ENCODE measurements at places on chromosomes 2 and 18. TPM values are rescaled to one million over a fixed set of nuclear protein-coding genes. Genes with fewer than 3 reads are reported as not detected.

The ACTG2 gene
- polyA plus RNA-seq: 2.9 TPM

The RUFY4 gene
- polyA plus RNA-seq: not detected

DNA sequence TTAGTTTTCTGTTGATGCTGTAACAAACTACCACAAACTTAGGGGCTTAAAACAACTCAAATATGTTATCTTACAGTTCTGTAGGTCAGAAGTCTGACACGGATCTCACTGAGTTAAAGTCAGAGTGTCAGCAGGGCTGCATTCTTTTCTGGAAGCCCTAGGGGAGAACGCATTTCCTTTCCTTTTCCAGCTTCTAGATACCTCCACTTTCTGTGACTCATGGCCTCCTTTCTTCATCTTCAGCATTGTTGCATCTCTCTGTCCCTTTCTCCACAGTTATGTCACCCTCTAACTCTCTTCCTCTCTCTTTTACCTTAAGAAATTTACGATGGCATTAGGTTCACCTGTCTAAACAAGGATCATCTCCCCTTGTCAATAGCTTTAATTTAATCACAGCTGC is 13.3 kb upstream of the PPP4R1 start:
- DNase-seq: no peak

DNA sequence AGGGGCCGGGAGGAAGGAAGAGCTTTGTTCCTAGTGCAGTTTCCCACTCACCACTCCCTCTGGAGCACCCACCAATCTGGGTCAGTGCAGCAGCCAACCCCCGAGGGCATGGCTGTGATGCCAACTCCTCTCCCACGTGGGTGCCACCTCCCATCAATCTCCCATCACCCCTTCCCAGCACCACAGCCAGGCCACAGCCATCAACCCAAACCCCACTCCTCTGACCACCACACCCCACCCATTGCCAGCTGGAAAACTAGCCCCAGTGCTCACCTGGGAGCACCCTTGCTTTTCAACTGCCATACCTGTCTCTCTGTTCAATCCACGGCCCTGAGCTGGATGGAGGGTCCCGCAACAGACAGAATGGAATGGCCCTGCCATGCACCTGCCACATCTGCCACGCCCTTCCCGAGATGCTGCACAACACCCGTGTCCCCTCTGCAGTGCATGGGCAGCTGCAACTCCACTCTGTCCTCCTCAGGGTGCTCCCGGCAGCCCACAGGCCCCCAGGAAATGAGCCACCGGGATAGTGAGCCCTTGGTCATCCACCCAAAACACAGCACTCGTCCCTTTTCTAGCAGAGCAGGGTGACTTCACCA is 112.4 kb upstream of the ID2 start:
- DNase-seq: no peak

All from right renal pelvis (tissue), 4 donors.